ENCODE measurements at places on chromosomes 12 and 14.

- DNase-seq: no peak
Observed at GRCh38 chr14:37816743-37817295, 221.4 kb downstream of the TTC6 start.

GRCh38 chr12:2957816-2958431 lies 1.3 kb upstream of the TEAD4 start:
- no peak for DNase-seq

- no peak for DNase-seq
Observed at GRCh38 chr14:61663312-61663979, 31.9 kb upstream of the HIF1A start.

GRCh38 chr12:109214131-109214530 lies 95.0 kb downstream of the FOXN4 start:
- no peak for DNase-seq

DNA sequence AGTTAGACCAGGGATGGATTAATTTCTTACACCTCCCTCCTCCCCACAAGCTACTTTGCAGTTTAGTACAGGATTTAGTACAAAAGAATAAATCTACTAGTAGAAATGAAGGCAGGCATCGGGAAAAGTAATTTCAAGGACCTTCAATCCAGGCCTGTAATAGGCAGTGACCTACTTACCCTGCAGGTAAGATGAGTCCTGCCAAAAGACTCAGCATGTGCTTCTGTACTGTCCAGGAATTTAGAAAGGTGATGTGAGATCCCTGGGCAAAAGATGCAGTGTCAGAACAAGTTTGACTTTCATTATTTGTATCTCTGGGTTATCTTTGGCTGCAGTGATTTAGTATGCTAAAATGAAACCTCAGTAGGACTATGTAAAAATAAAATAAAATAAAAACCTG lies 403.0 kb downstream of the NOVA1 start:
- no peak for DNase-seq

DNA sequence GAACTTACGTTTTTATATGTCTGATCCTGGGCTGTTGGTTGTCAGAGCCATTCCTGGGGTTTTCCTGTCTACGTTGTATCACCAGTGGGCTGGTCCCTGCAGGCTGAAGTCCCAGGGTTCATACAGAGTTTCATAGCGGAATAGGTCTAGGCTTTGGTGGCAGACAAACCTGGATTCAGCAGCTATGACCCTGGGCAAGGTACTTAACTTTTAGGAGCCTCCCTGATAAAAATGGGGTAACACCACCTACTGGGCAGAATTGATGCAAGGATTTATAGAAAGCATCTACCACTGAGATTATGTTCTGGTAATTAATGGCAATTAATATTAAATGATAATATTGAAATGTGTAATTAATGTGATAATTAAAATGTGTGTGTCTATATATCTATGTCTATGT lies 141.2 kb downstream of the SYNE2 start:
- no peak for DNase-seq
